ENCODE measurements at places on chromosomes 6 and 20.
A peak's percentile ranks its signal among the peaks of the same experiment; 100 is the strongest.

- no peak for DNase-seq
These were observed 82.6 kb upstream of the SPTLC3 start for GRCh38 chr20:12925863-12926793.

DNA sequence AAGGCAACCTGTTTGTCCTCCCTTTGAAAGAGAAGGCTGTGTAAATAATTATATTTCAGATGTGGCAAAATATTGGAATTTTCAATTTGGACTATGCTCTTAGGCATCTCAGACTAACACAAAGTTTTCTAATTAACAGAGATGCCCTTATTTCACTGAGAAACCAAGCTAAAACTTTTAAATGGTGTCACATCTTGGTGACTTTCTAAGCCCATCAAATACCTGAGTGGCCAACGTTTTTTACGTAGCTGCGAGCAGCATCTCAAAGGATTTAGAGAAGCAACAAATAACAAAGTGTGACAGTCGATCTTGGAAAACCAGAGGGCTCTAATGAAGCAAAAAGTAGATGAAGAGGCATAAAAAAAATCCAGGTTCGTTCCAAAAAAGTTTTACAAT, 3.4 kb upstream of the HEY2 start:
- no peak for DNase-seq

DNA sequence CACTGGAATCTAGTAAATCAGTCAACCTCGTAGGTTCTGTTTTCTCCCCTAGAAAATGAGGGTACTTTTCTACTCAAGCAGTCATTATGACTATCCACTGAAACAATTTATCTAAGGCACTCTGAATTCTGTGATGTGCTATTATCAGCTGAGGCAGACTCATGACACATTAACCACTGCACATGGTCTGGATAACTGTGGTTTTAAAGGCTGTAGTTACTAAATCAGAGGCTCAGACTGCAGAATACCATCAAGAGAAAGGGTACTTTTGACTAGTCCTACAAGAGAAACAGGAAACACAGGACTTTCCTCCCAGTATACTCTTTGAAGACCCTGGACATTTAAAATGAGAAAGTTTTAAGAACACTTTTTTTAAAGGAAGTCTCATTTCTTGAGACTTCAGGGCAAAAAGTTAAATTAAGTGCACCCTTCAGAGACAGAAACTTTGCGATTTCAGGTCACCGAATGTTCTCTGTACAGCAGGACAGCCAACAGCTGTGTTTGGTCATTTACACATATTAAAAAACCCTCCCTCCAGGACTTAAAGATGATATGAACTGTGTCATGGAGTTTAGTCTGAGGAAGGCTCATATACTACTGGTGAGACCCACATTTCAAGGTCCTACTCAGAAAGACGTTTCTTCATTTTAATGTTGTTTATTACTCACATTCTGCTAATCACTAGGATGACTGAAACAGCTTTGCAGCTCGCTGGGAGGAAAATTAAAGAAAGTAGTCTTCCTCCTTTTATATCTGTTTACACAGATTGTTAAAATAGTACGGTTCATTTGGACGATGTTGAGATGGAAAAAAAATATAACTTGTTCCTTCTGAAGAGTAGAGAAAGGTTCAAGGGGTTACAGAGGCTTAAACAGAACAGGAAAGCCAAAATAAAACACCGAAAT, 19.9 kb downstream of the ATXN1 start:
- peak; percentile 98 for DNase-seq

GRCh38 chr6:2434116-2434515, 188.7 kb upstream of the GMDS start:
- peak; percentile 15 for DNase-seq

- DNase-seq = peak; percentile 47
These were observed 531 bp upstream of the CCN2 start for GRCh38 chr6:131951576-131952230.

DNA sequence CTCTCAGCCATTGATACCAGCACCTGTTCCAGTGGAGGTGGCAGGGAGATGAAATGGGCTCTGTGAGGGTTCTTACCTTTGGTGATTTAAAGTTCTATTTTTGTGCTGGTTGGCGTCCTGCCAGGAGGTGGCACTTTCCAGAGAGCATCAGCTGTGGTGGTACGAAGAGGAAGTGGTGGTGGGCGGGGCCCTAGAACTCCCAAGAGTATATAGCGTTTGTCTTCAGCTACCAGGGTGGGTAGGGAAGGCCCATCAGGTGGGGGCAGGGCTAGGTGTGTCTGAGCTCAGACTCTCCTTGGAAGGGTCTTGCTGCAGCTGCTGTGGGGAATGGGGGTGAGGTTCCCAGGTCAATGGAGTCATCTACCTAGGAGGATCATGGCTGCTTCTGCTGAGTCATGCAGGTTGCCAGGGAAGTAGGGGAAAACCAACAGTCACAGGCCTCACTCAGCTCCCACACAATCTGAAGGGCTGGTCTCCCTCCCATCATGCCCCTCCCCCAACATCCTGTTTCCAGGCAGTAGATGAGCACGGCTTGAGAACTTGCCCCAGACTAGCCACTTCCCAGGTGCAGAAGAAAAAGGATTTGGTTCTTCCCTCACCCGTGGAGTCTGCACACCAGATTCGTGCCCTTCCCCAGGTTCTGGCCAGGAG, 46.6 kb downstream of the MOXD1 start:
- DNase-seq = peak; percentile 49

GRCh38 chr6:66771626-66772025, 1064.6 kb upstream of the EYS start:
- peak; percentile 48 for DNase-seq

DNA sequence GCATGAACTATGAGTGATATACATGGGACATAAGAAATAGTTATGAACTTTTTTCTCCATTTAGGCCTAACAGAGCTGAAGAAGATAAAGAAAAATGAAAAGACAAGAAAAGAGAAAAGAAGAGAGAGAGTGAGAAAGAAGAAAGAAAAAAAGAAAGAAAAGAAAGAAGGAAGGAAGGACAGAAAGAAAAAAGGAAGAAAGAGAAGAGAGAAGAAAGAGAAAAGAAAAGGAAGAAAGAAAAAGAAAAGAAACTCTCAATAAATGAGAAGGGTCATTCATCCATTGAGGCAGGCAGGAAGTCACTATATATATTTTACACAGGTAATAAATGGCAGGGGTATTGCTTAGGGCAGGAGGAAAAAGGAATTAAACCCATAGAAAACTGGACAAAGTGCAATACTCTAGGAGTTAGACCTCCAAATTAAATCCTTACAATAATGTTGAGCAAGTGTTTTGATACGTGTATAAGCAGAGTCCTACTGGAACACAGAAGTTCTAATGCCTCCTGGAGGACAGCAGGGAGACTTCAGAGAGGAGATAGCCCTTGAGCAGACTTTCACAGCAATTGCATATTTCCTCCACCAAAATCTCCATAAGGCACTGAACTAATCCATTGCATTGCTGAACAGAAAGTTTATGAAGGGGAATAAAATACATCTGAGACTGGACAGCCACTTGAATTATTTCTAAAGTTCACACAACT, 86.4 kb upstream of the TENT5A start:
- no peak for DNase-seq

GRCh38 chr6:12393100-12393499, 102.9 kb downstream of the EDN1 start:
- no peak for DNase-seq

DNA sequence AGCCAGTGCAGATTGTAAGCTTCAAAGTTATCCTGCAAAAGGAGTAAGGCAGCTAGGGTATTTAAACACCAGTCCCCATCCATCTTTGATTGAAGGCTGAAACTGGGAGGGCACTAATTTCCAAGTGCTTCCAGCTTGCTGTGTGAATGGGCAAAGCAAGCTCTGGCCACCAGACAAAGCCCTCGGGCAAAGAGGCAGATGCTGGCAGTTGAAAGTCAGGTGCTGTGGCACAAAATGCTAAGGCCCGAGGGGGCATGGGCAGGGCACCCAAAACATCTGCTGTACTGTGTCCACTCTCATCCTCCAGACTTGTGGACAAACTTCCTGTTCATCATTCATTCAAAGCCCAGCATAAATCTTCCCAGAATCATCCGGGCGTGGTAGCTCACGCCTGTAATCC, 62.9 kb downstream of the TRMT6 start:
- DNase-seq = no peak

DNA sequence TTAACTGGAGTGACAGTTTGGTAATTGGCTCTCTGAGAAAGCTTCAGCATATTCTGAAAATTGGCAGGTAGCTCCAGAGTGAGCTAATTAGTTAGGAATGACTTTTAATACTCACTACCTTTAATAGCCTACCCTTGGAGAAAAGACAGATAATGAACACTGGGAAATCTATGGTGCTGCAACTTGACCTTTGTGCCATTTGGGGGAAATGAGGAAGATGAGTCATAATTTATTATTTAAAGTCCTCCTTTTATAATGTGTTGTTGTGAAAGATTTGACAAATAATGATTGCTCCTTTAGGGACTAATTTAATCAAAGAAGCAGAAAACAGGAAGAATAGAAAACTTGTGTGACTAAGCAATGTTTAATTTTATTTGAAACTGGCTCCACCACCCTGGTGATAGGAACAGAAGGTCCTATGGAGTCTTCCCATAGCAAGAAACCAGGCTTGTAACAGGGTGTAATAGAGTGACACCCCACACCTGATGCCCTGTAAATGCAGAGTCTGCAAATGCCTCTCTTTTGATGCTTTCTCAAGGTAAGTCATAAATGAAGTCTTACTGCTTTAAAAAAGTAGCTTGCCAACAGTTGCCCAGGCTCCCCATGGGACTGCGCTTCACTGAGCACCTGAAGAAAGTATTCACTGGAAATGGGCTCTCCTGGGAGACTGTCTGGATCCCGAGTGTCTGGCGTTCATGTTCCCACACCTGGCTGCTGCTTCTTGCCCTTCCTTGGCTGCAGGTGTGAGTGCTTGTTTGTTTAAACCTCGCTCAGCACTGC, 134.4 kb downstream of the LRRC1 start:
- peak; percentile 7 for DNase-seq

DNA sequence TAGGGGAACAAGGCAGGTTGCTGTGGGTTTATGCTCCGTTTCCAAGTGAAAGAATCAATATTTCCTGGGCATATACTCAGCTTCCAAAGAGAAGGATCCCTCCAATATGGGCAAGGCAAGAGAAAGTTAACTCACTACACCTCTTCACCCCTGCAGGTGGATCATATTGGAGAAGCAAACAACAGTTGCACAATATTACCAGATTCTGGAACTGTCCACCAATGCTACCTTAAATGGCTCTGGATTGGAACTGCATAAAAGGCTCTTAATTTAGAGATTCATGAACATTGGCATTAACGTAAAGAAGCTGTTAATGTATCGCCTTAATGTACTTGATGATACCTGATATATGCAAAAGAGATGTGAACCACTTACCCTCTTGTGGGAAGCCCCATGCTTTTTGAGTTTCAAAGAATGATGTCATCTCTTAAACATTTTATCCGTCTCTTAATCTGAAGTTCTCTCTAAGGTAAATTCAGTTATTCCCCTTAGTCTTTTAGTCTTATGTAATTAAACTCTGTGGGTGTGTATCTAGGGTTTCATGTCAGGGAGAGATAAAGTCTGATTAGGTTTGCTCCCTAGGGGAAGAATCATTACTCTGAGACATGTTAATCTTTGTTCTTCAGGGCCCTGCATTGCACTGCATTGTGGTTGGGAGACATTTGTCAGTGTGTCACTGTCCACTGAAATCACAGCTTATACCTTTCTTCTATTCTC, 99.5 kb downstream of the PHACTR1 start:
- no peak for DNase-seq

DNA sequence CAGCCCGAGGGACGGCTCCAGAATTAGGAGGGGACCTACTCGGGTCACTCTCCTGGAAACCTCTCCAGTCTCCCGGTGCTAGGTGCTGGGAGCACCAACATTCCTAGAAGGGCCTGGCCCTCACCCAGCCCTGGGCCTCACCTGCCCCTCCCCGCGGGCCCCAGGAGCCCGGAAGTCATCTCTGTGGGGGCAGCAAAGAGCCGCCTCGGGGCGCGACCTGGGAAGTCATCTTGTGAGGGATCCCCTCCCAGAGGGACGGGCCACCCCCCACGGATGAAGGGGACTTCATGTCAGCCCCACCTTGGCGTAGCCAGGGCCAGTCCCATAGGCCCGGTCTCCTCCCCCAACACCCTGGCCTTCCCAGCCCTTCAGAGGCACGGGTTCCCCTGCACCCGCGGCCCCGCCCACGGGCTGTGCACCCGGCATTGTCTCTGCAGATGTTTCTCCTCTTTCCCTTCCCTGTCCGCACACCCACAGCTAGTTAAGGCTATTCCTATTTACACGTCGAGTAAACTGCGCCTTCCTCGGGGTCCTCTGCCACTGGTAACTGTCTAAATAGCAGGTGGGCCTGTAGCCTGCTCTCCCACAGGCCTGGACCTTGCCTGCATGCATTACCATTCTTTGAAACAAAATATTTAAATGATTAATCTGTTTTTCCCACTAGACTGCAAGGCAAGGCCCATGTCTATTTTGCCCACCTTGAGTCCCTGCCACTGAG, 896 bp upstream of the RNASET2 start:
- DNase-seq = no peak

DNA sequence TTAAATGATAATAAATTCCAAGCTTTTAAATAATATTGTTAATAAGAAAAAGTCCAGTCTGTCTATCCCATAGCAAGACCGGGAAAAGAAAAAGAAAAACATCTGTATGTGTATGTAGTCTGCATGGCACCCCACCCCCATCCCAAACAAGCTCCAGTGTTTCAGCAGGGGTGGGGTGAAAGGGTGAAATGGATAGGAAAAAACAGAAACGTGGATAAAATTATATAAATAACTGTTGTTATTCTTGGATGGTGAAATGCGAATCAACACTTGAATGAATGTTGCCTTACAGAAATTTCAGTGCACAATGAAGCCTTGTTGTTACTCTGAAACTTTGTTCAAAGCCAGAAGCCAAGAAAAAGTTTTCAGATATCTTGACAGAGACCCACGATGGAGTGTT, 31.4 kb downstream of the HAO1 start:
- no peak for DNase-seq

- DNase-seq = no peak
These were observed 96.1 kb upstream of the ARMC2 start for GRCh38 chr6:108751851-108752732.

DNA sequence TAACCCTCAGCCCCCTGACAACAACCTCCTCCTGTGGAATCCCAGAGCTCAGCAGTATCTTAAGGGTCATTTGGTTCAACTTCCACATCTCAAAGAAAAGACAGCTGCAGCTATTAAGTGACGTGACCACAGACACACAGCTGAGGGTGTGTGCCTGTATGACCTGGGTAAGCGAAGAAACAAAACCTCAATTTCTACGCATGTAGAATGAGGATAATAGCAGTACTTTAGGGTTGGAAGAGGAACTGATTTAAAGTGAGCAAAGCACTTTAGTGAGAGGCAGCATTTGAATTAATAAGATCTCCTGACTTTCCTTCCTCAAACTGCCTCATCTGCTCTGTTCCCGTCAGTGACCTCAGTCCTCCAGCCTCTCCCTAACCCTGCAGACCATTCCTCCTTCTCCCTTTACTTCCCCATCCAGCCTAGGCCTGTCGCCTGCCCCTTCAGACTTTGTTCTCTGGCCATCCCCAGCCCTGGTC, 6.8 kb upstream of the ARMC2 start:
- DNase-seq = no peak

DNA sequence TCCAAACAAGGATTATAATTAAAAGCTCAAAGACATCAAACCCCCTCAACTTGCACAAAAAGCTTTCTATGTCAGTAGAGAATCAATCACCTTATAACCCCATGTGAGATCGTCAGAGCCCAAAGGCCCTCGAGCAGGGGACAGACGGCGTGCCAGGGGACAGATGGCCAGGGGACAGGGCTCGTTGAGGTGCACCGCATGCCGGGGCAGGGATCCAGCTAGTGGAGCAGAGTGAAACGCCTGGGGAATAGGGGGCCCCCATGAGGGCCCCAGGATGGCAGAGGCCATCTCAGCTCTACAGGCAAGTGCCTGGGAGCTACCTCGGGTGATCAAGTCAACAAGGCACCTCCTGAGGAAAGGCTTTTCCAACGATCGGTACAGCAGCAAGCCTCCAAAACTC, 28.6 kb downstream of the DIDO1 start:
- DNase-seq = no peak

All from fibroblast of skin of right biceps (primary cell).